Stimulated activated CD4-positive, alpha-beta T cell treated with anti-CD3 and anti-CD28 coated beads, Interleukin-15, amount 100 ng/mL, for 48 hours (primary cell): ENCODE measurements at places on chromosomes 6 and 20.

DNA sequence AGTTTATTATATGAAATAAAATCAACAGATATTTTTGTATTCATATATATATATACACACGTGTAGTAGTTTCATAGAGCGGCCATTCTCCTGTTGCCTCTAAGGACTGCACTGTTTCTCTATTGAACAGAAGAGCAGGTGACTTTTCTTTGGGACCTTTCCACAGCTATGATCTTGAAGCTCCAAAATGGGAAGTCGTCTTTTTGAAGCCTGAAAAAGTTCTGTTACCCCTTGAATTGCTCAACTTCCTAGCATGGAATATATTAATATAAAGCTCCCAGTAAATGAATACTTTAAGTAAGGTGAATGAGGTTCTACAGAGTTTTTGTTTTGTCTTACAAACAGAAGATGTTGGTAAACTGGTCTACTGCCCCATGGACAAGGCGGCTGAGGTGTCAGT, 42.2 kb upstream of the ADTRP start:
- no peak for DNase-seq

GRCh38 chr20:19256906-19257595, 44.6 kb downstream of the SLC24A3 start:
- DNase-seq = no peak

- no peak for DNase-seq
Observed at GRCh38 chr20:37741570-37741969, 47.7 kb downstream of the CTNNBL1 start.

- DNase-seq = no peak
Observed at GRCh38 chr20:62405981-62406513, 1.0 kb downstream of the CABLES2 start.

DNA sequence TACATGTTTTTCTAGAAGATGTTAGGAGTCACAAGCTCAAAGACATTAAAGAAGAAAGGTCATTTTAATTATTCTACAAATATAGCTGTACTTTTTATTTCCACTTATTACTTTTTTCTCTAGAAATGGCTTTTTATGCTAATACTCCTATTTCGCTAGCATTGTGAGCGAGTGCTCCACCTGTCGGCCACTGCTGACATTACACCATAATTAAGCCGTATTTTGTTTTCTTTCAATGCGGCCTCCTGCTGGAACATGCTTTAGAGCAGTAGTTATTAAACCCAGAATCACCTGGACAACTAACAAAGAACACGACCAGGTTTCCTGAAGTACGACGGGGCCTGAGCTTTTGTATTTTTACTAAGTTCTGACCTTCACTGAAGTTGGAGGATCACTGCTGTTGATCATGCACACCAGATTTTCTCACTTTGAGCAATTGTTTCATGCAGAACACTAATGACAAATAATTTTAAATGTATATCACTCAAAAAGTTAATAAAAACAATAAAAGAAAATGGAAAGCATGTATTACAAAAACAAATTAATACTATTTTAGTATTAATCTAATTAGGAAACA, 74.1 kb upstream of the PAK5 start:
- no peak for DNase-seq

- no peak for DNase-seq
Observed at GRCh38 chr6:129525055-129525454, 184.9 kb downstream of the ARHGAP18 start.

GRCh38 chr6:52976149-52976548, 18.9 kb downstream of the GSTA4 start:
- no peak for DNase-seq

- DNase-seq = no peak
Observed at GRCh38 chr6:5095236-5095635, 10.1 kb downstream of the PPP1R3G start.

DNA sequence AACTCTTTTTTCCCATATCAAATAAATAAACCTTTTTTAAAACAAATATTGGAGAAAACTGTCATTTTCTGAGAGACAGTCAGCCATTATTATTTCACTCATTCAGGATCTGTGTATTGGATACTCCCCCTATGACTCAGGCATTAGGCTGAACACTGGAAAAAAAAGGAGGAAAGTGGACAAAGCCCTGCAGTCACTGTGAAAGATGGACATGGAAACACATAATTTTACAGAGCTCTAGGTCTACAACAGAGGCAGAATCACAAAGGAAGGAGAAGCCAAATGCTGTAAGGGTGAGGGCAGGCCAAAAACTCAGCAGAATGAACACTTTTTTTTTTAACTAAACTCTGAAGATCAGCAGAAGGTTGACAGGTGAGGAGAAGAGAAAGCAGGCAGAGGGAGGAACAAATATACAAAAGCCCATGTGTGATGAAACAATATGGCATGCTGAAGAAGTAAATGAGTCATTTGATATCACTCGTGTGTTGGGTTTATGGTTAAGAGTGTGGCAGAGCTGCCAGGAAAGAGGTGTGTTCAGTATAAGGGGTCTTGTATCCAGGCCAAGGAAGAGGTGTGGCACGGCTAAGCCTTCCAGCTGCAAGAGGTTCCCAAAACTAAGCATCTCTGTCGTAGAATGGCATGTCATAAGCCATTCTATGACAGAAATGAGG, 39.1 kb downstream of the EPB41L2 start:
- DNase-seq = no peak

GRCh38 chr20:34994509-34995131, 39.0 kb downstream of the MYH7B start:
- no peak for DNase-seq

GRCh38 chr6:16901782-16902181, 140.5 kb upstream of the ATXN1 start:
- DNase-seq = no peak
